ENCODE measurements at places on chromosomes 11 and 22.

- DNase-seq, result no peak
Measured at GRCh38 chr11:132770829-132771530, 761.3 kb downstream of the OPCML start.

- DNase-seq, result no peak
Measured at GRCh38 chr11:126484266-126484665, 128.8 kb downstream of the ST3GAL4 start.

DNA sequence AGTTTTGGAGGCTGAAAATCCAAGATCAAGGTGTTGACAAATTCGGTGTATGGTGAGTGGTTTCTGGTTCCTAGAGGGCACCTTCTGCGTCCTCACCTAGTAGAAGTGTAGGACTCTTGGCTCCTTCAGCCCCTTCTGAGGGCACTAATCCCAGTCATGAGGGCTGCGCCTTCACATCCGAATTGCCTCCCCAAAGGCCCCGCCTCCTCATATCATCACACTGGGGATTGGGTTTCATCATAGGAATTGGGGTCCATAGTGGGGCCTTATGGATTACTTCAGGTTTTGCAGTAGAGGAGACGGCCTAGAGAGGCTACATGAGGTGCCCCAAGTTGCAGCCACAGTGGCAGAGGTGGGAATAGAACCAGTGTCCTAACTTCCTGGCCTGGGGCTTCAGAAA is 87.1 kb downstream of the CEP164 start:
- no peak for DNase-seq

GRCh38 chr11:32002311-32002710 is 88.6 kb upstream of the RCN1 start:
- DNase-seq, result no peak

GRCh38 chr11:132742929-132743328 is 789.4 kb downstream of the OPCML start:
- no peak for DNase-seq

GRCh38 chr11:8997451-8997850 is 6.3 kb downstream of the NRIP3 start:
- no peak for DNase-seq

GRCh38 chr22:44390613-44390970 is 77.8 kb upstream of the SHISAL1 start:
- no peak for DNase-seq

DNA sequence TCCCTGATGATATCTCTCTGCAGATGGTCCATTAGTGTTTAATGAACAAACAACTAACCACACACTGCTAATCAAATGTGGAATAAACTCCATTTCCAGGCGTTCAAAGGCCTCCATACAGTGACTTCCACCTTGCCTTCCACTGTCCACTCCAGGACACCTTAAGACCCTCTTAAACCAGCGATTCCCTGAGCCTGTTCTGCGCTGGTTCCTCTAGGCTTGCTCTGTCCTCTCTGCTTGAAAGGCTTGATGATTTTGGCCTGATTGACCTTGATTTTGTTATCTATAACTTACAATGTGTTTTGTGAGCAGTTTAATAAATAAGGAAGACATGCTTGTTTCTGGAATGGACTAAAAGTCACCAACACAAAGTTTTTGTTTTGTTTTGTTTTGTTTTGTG is 12.0 kb downstream of the OVCH2 start:
- no peak for DNase-seq

GRCh38 chr22:25420925-25421904 is 143.3 kb upstream of the GRK3 start:
- no peak for DNase-seq

DNA sequence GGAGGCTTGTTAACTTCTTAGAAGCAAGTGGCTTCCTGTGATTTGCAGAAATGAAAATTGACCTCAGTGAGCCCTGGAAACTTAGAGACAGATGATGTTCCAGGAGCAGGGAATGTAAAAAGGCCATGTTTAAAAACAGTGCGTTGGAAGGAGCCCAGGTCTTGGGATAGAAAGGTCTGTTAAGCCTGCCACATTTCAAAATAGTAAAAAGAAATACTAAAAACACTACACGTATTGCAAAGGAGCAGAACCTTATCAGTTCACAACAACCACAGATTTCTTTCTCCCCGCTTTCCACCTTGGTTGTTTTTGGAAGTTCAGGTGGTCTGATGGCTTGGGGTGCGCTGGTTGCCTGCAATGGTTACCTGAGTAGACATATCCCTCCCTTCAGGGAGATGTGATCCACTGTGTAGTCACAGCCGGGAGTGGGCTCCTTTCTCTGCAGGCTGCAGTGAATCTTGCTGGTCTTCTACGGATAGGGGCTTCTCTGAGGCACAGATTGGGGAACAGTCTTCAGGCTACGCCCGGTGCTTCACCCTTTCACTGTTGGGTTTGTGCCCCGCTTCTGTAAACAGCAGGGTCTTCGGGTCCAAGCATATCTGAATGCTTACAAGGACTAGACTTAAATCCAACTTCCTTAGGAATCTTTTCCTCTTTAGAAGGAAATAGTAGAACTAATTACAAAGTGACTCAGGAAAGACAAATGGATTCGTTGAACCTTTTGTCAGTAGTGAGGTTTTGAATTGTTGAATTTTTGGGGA is 1.9 kb downstream of the TEAD1 start:
- no peak for DNase-seq

DNA sequence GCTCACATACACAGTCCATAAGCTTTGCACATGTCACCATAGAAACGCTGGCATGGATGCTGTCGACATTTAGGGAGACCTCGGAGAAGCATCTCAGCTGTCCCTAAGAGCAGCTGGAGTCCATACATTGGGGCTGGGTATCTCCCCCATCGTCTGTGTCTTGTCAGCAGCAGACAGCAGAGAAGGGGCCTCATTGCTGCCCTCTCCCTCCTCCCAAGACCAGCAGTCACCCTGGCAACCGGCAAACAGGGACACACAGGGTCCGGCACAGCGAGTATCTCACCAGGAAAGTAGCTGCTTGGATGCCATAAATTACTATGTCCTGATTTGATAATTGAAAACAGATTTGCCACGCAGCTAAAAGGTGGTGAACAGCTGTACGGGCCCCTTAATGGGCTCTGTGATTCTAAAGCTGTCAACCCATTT is 84.4 kb downstream of the CD44 start:
- DNase-seq, result no peak

GRCh38 chr22:28576162-28576561 is 103.5 kb downstream of the TTC28 start:
- no peak for DNase-seq

DNA sequence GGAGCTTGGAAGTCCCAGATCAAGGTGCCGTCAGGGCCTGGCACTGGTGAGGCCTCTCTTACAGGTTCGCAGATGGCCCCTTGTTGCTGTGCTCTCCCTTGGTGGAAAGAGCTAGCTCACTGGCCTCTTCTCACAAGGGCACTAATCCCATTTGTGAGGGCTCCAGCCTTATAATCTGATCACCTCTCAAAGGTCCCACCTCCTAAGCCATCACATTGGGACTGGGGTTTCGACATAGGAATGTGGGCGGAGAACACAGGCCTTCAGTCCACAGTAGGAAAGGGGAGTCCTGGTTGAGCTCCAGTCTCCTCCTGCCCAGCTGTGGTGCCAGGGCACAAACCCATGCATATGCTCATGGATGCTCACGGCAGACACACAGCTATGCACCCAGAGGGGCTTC is 14.0 kb upstream of the LRRC32 start:
- no peak for DNase-seq

DNA sequence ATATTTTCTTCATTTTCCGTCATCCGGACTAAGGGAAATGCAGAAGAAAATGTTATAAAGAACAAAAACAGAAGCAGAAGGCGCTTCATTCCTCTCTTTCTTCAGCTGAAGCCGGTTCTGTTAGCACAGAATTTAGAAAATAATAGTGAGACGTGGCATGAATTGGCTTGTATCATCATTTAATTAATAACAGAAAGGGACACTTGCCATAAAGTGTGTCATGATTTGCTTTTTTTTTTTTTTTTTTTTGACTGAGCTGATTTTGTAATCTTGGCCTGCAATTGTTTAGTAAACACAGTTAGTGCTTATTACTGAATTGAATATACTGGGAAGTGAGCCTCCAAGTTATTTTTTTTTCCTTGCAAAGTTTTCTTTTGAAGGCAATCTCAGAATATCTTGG is at the start of gene MMP27:
MMP27 (minus strand) TSS at position 144 of the 400 bp plus-strand sequence; CDS start at position 89, 55 bp downstream.
- DNase-seq, result no peak

GRCh38 chr11:58334708-58335107 is 24.2 kb downstream of the OR5B17 start:
- no peak for DNase-seq

DNA sequence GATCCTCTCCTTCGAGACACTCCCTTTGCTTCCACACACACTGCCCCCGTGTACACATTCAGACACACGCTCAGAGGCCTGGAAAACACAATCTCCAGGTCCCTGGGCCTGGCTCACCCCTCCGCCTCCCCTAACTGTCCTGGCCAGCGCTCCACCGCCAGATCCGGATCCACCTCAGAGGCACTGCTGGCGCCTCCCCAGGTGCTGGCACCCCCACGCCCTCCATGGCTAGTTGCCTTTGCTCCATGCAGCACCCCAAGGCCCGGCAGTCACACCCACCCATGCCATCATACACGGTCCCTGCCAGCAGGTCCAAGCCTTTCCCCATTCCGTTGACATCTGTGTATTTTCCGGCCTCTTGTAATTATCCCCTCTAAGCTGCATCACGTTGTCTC is 11.1 kb downstream of the SPTBN2 start:
- DNase-seq, result no peak

- DNase-seq, result no peak
Measured at GRCh38 chr11:110614031-110614430, 98.2 kb downstream of the ARHGAP20 start.

GRCh38 chr22:32528984-32529982 is 54.7 kb downstream of the FBXO7 start:
- peak; percentile 40 for DNase-seq

- no peak for DNase-seq
Measured at GRCh38 chr22:46131151-46131587, 19.2 kb upstream of the PPARA start.

Measured in stimulated activated CD8-positive, alpha-beta memory T cell treated with anti-CD3 and anti-CD28 coated beads, Interleukin-7, amount 100 ng/mL, for 4 hours (primary cell).